Stimulated activated CD8-positive, alpha-beta memory T cell treated with anti-CD3 and anti-CD28 coated beads, Interleukin-2, amount 100 ng/mL, for 1 hour (primary cell): ENCODE measurements at places on chromosomes 3 and 15.

DNA sequence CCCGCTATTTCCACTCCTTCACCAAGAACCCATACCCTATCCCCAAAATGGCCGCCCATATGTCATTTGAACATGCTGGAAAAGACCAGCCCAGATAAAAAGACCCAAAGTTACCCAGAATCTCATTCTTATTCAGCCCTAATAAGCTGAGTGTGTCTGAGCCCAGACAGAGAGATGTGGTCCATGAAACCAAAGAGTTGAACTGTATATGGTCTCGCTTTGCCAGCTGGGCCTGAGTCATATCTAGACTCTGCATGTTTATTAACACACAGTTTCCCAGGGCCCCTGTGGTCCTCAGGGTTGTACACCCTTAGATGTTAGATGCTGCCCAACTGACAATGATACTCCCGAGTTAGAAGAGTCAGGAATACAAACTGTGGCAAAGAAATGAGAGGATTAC is 201.9 kb upstream of the STRIT1 start:
- no peak for DNase-seq

DNA sequence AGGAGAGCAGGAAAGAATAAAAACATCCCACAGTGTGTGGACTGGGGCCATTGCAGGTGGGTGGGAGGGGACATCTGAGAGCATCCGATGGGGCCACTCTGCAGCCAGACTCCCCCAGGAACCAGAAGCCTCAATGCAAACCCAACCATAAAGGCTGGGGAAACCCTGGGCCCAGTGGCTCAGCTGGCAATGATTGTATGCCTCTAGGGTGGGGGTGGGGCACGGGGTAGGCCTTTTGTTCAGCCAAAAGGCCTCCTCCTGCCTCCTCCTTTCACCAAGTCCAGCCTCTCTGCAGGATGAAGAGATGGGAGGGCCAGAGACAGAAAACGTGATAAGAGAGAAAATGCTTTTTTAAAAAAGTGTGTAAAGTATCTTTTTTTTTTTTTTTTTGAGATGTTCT is 45.5 kb upstream of the HERC1 start:
- no peak for DNase-seq

DNA sequence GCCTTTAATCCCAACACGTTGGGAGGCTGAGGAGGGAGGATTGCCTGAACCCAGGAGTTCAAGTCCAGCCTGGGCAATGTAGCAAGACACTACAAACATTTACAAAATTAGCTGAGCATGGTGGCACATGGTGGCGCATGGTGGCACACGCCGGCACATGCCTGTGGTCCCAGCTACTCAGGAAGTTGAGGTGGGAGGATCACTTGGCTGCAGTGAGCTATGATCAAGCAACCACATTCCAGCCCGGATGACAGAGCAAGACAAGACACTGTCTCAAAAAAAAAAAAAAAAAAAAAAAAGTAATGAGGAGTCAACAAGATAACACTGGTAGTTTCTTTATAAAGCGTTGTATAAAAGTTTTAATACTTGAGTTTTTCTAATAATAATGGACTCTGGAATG is 10.1 kb downstream of the FEZF2 start:
- DNase-seq, result no peak

DNA sequence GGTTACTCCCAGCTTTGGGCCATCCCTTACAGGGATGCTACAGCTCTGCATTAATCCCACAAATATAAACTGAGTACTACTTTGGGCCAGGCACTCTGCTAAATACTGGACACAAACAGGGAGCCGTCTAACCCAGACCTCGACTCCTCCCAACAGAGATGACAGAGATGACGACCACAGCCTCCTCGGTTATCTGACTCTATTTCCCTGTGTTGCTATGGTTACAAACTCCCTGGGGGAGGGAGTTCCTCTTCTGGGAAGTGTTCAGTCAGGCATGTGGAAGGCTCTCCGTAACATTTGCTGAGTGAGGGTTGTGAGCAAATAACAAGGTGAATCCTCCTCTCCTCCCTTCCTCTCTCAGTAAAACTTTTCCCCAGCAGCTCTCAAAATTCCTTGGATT is 6.7 kb upstream of the CMTM7 start:
- DNase-seq, result no peak

- no peak for DNase-seq
These were observed 89.5 kb upstream of the UBE2E2 start for GRCh38 chr3:23113455-23114171.

DNA sequence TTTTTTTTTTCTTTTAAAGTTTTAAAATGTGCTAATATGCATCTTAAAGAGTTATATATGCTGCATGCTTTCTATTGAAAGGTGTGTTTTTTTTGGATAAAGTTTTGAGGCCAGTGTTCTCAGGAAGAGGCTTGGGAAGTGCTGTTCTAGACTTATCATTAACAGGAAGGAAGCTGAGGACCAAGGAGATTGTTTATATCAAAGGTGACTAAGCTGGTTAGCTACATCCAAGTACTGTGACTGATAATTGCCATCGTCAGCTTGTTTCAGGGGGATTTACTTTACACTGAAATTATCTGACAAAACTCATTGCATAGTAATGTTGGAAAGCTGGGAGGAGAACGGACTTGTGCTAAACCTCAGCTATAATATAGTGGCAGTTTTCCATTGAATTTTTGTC is 36.3 kb upstream of the UTS2B start:
- DNase-seq, result no peak

GRCh38 chr3:121969631-121970030 is 52.4 kb downstream of the ILDR1 start:
- DNase-seq, result no peak

DNA sequence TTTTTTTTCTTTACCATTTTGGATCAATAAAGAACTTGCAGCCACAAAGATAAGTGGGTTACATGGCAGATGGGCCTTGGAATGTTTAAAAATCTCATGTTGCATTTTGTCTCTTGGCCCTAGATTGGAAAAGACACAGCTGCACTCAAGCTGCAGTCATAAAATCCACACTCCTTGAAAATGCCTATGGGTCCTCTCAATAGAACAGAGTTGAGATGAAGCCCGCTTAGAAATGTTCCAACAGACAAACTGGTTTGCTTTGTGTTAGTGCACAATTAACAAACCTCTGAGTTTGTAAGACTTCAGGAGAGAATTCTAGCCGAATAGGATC is 401.2 kb upstream of the CDIN1 start:
- no peak for DNase-seq
